Pons (tissue), 1 donor: ENCODE measurements at places on chromosomes 7 and 10.
A peak's percentile ranks its signal among the peaks of the same experiment; 100 is the strongest.

- DNase-seq, result no peak
These were observed 41.5 kb upstream of the LBX1 start for GRCh38 chr10:101270763-101271162.

DNA sequence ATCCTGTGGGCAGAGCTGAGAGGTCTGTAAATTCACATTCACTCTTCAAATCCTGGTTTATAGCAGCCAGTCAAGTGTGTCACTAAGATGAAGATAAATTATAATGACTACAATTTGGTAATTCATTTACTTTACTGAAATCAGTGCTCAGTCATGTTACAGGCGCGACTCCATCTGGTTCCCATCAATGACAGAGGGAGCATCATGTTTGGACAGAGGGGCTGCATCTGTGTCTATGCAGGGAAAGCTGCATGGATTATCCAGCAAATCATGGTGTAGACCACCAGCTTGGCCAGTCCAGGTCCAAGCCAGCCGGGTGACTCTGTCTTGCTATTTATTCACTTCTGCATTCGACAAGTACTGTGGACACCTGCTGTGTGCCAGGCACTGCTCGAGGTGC is 214.1 kb upstream of the ZNF32 start:
- DNase-seq, result no peak

DNA sequence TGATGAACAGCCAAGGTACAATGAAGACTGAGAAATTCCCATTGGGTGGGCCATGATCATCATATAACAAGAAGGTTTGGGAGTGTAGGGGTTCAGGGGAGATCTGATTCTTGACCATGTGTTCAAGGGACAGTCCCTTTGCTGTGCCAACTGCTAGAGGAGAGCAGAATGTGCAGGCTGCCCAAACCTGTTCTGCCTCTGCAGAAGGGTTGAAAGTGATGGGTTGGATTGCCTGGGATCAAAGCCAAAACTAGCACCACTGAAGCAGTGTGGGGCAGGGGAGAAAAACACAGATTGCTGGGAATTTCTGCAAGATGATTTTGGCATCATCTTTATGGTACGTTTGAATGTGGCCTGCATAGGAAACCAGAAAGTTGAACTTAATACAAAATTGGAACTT is 303.9 kb downstream of the OTUD1 start:
- DNase-seq, result no peak

- no peak for DNase-seq
These were observed 7.0 kb upstream of the TMEM243 start for GRCh38 chr7:87226495-87226894.

GRCh38 chr7:69564454-69565417 is 33.5 kb upstream of the AUTS2 start:
- peak; percentile 95 for DNase-seq

- DNase-seq, result peak; percentile 67
These were observed 23.4 kb downstream of the SMURF1 start for GRCh38 chr7:99120501-99120900.

GRCh38 chr7:141074162-141074991 is 513 bp downstream of the TMEM178B start:
- peak; percentile 18 for DNase-seq

- peak; percentile 67 for DNase-seq
These were observed 15.7 kb downstream of the ZFAND2A start for GRCh38 chr7:1144269-1144771.
